Stimulated activated CD4-positive, alpha-beta T cell treated with anti-CD3 and anti-CD28 coated beads, TNF-alpha, amount 100 ng/mL, for 48 hours (primary cell): ENCODE measurements at places on chromosomes 7 and 10.

GRCh38 chr7:75054744-75055143 is 18.9 kb downstream of the RCC1L start:
- no peak for DNase-seq

DNA sequence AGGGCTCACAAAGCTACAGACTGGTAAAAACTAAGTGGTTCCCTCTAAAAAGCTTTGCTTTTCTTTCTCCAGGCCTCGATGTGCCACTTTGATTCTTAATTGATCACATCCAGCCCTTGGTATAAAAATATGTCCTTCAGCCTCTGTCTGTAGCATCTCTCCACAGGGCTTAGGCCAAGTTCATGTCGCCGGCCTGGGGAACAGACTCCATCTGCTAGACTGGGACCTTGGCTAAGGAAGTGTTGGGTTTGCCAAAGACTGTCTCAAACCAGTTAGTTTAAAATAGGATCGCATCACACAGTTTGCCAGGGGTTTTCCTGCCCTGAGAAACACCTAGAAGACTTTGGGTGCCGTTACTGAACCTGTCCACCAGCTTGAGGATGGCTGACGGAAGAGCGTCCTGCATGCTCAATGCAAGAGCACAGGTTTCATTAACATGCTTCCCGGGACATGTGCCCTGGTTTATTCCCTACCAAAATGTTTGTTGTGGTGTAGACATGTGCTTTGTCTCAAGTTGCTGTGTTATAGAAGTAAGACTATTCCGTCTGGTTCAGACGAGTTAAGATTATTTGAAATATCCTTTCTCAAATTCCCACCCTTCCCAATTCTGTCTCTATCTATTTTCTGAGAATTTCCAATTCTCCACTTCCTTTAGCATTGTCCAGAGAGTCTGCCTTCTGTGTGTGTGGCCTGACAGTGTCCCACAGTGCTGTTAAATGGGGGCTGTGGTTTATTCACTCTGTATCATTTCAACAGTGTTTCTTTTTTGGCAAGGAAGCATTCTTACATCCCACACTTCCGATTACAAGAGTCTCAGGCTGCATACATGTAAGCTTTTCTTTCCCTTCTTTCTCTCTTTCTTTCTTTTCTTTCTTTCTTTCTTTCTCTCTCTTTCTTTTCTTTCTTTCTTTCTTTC is 334.7 kb downstream of the INHBA start:
- DNase-seq = no peak

- no peak for DNase-seq
Observed at GRCh38 chr10:108801775-108802517, 1121.4 kb downstream of the XPNPEP1 start.

DNA sequence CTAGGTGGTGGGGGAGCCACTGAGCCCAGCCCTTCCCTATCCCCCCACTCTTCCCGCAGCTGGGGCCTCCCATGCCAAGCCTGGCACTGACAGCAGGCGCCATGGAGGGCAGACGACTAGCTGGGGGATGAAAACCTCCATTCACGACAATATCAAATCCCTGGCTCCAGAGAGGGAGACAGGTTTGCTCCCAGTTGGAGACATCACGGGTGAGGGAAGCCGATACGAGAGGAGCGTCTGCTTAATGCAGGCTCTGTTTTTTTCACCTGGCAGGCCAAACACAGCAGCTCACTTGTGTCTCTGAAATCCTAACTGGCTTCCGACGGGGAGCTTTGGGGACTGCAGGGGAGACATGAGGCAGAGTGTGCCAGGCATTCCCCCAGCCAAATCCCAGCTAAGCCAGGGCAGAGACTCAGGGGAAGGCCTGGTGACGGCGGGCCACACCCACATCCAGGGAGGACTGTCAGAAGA is 307.4 kb upstream of the ZMIZ1 start:
- DNase-seq = no peak

GRCh38 chr10:124568339-124568738 is 106.7 kb downstream of the LHPP start:
- no peak for DNase-seq

DNA sequence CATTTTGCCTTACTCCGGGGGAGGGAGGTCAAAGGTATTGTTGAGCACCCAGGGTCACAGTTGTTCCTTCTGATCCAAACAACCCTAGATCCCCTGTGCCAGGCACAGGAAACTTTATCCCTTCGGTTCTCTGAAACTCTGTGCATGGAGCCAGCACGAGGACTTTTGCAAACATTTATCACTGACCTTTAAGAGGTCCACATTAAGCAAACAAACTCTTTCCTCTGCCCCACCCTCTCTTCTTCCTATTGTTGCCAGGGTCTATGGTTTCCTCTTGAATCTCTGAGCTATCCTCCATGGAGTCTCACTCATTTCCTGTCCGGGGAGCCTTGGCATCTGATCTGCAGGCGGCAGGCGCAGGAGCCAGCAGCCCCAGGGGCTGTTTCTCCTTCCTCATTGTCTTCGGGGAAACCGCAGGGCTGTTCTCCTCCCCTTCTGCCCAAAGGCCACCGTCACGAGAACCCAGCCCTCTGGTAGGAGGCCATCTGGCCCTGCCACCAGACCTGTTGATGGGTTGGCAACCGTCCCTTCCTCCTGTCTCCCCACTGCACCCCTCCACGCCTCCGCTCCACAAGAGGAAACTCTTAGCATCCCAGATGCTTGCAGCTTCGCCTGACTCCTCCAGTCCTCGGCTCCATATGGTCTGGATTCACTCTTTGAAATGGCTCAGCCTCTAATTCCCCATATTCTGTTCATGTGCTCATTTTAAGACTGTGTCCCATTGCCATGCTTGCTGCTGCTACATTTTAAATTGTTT is 327.3 kb upstream of the NRP1 start:
- DNase-seq = no peak

GRCh38 chr7:89133357-89133756 is 337.8 kb upstream of the TEX47 start:
- DNase-seq = no peak

- DNase-seq = no peak
Observed at GRCh38 chr10:43200538-43201390, 62.5 kb downstream of the CSGALNACT2 start.

DNA sequence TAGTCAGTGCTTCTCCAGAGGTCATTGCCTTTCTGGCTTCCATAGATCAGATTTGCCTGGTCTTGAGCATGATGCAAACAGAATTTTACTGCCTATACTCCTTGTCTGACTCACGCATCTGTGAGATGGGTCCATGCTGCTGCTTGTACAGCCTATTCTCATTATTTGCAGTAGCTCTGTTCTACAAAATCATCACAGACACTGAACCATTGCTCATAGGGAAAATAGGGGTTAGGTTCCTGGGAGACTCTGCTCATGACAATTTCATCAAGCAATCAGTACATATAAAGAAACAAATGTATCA is 7.4 kb upstream of the CREB3L2 start:
- DNase-seq = no peak

GRCh38 chr7:74183142-74183541 is 9.0 kb downstream of the EIF4H start:
- no peak for DNase-seq

DNA sequence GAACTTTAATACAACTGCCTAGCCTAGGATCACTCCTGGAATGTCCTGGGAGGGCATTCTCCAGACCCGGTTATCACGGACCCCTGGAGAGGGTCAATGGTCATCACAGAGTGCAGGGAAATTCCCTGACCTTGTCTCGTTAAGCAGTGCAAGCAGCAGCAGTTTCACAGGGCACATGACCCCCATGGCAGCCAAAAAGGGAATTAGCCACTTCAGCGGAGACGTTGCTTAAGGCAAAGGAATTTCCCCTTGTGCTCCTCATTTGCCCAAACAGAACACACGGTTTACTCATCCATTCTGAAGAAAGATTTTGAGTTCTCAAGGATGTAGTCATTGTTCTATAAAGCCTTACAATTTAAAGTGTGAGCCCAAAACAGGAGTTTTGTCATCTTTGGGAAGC is 260.3 kb downstream of the SNX13 start:
- DNase-seq = no peak

DNA sequence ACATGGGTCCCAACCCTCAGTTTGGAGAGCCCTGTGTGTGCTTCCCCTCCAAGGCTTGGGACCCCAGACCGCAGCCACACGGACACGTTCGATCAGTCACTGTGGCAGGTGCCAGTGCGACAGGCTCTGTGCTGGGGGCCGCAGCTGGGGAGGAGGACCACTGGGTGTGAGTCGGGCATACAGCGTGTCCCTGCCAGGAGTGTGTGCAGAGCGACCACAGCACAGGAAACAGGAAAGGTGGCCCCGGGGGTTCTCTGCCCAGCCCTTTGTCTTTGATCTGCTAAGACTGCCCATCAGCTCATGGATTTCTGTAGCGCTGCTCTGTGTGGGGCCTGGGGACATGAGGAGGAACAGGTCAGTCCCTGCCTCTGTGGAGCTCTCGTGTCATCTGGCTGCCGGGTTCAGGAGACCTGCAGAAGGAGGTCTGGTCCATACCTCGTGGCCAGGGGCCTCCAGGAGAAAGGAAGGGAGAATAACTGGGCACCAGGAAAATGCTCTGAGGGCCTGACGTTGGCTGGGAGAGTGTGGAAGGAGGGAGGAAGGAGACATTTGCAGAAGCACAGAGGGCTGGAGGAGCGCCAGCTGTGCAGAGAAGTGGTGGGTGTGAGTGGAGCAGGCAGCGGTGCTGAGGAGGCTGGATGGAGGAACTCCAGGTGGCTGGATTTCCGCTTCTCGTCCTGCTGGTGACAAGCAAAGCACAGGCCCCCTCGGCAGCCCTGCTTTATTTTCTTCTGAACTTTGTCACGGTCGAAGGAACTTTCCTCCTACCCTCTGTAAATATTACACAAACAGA is 4.1 kb downstream of the NUDT1 start:
- DNase-seq = no peak

- no peak for DNase-seq
Observed at GRCh38 chr10:63119041-63119440, 14.1 kb upstream of the NRBF2 start.

DNA sequence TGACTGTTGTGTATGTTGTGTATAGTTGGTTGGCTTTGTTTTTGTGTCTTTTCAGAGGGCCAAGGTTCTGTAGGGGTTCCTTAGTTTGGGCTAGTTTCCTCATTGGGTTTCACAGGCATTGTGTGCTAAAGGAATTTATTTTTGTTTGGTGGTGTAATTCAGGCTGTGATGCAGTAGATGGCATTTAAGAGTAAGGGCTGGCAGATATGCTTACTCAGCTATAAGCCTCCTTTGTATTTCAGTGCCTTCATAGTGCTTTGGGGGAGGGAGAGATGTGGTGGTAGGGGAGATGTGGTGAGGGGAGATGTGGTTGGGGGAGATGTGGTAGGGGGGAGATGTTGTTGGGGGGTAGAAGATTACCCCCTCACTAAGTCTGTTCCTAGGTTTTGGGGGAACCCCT is 91.7 kb downstream of the SLC25A40 start:
- no peak for DNase-seq

DNA sequence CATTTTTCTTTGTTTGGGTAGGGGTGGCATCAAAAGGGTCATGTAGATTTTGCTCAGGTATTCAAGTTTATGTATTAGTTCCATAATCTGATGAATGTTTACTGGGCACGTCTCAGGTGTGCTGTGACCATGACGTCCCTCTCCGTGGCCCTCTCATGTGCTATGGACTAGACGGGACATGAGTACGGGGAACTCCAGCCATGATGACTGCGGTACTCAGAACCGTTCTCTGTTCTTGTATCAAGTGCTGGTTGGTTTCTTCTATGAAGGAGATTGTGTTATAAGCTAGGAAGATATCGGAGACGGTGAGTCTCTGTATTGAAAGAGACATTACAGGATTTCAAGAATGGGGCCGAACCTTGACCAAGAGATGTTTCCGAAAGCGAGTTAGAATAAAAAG is 116.5 kb upstream of the ADARB2 start:
- no peak for DNase-seq

GRCh38 chr7:65980478-65981250 is 1.3 kb downstream of the GUSB start:
- DNase-seq = peak; percentile 27

DNA sequence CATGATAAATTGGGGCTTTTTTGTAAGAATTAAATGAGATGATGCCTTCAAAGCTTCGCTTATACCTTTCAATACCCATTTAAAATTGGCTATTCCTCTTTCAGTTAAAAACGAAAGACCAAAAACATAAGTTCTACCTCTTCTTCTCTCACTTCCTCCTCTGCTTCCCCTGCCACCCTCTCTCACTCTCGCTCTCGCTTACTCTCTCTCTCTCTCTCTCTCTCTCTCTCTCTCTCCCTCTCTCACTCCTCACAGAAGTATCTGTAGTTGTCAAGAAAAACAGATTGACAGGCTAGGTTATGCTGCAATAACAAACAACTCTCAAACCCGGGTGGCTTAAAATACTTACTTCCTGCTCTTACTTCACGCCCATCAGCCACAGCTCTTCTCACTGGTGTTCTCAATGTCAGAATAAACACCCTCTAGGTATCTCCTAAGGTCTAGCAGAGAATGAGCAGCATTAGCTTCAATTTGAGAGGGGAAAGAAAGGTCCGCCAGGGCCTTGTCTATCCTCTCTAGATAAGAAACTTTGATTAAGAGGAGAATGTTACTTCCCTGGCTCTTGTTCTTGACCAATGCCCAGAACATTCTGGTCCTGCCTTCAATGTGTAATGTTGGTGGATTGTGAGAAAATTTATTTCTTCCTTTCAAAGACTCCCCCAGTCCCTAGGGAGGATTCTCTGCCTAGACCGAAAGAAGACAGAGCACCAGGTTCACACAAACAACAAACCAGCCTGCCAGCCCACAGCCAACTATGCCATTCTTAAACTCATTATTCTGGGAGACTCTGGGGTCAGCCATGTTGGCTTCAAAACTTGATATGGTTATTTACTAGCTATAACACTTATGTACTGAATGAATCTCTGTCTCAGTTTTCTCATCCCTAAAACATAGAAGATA is 1028.7 kb downstream of the XPNPEP1 start:
- DNase-seq = no peak

- DNase-seq = no peak
Observed at GRCh38 chr10:61211468-61211867, 241.7 kb downstream of the TMEM26 start.

- DNase-seq = no peak
Observed at GRCh38 chr10:75355706-75356105, 45.9 kb downstream of the ZNF503 start.

GRCh38 chr7:3968234-3968633 is 667.2 kb downstream of the SDK1 start:
- no peak for DNase-seq

DNA sequence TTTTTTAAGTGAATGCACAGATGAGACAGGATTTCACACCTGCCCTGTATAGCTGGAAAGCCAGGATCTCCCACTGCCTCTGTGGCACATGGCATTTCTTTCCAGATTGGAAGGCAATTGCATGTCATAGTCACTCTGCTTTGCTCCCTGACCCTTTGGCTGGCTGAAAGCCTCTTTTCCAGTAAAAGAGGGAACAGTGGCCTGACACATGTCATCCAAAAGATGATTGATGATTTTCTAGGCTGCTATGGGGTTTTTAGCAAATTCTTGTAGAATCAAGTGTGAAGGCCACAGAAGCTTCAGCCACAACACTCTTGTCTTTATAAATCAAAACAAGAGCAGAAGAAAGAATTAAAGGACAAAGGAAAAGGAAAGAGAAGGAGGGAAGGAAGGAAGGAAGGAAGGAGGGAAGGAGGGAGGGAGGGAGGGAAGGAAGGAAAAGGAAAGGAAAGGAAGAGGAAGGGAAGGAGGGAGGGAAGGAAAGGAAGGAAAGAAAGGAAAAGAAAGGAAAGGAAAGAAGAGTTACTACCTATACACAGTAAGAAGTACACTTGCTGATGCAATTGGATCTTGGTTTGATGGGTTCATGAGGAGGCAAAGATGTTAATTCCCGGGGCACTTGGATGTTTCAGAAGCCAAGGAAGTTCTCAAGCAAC is 158.9 kb upstream of the FRMD4A start:
- no peak for DNase-seq
